Cardiac fibroblast (primary cell): ENCODE measurements at places on chromosomes 4 and X.

GRCh38 chr4:106993827-106994226 is 42.3 kb downstream of the DKK2 start:
- no peak for DNase-seq

GRCh38 chr4:19739101-19739651 is 512.5 kb upstream of the SLIT2 start:
- peak; percentile 93 for DNase-seq

DNA sequence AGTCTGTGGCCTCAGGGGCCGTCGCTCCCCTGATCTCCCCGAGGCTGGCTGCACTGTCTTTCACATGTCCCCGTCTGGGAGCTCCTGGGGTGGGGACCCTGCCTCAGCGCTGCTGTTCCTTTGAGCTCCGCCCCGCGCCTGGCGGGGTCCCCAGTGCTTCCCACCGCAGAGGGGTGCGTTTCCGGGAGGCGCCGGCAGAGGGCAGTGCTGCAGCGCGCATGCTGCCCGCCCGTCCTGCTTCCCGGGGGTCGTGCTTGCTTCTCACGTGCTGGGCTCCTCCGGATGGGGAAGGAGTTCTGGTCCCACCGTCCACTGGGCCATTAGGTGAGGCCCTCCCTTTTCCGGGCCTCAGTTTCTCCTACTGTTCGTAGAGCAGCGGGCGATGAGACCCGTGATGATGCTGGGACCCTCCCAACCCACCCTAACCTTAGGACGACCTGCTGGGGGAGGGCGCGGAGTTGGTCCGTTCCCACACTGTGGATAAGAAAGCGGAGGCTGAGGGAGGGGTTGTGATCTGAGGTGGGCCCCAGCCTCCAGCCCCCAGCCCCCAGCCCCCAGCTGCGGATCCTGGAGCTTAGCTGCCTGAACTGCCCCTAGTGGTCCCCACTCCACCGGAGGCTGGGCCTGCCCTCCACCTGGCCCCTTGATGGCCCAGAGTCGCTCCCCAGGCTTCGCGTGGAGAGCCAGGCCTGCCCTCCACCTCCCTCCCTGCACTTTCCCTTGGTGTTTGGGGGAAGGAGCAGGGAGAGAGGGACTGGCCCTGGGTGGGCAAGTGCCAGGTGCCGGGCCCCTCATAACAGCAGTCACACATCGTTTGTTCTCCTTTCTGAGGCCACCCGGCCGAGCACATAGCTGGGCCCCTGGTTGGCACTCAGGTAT is 15.3 kb downstream of the CPZ start:
- peak; percentile 7 for DNase-seq

DNA sequence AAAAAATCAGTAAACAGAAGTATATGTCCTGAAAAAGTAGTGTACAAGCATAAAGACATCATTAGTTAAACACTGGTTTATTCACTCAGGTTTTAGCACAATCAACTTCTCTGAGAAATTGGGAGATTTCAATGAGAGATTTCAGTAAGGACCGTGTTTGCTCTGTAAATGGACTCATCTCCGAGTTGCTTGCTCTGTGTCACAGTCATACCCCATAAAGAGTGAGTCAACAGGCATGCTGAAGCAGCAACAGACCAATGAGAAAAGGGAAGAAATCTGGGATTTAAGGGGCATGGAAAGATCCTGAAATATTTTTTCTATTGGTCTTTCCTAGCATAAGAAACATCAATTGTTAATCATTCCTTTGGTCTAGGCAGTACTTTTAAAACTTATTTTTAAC is 4.7 kb downstream of the GLUD2 start:
- DNase-seq, result no peak

DNA sequence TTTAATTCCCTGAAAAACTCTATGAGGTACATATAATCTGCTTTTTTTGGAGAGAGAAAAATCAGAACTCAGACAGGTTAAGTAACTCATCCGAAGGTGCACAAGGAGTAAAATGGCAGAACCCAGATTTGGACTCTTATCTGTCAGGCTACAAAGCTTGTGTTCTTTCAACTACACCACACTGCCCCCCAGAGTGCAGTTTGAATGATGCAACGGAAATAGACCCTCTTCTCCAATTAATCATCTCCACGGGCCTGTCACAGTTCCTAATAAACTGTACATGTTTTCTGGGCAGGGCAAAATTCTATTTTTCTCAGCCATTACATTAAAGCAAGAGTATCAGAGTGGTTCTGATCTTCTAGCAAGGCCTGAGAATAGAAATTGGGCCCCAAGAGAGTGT is 35.3 kb upstream of the DCX start:
- no peak for DNase-seq

DNA sequence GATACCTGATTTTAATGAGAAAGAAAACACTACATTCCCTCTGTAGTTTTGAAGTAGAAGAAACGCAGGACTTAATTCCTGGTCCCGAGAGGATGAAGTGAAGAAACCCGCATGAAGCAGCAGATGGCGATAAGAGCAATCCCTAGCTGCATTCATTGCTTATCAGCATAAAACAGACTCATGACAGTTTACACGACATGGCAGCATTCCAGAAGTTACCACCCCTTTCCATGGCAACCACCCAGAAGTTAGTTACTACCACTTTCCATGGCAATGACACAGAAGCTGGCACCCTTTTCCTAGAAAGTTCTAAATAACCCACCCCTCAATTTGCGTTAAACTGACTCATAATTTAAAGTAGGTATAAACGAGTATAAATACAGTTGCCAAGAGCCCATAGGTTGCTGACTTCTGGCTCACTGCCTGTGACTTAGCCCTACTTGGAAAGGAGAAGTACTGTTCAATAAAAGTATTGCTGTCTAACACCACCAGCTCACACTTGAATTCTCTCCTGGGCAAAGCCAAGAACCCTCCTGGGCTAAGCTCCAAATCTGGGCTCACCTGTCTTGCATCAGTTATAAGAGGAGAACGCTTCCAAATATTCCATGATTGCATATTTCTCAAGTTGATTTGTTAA is 5.5 kb upstream of the XAGE2 start:
- peak; percentile 9 for DNase-seq

- DNase-seq, result no peak
Measured at GRCh38 chr4:109111031-109111430, 191.4 kb downstream of the COL25A1 start.

GRCh38 chrX:110578270-110578669 is 217.3 kb downstream of the CHRDL1 start:
- no peak for DNase-seq

GRCh38 chr4:7411896-7412553 is 22.7 kb downstream of the PSAPL1 start:
- no peak for DNase-seq

- no peak for DNase-seq
Measured at GRCh38 chr4:164484551-164484950, 269.4 kb upstream of the SMIM31 start.

DNA sequence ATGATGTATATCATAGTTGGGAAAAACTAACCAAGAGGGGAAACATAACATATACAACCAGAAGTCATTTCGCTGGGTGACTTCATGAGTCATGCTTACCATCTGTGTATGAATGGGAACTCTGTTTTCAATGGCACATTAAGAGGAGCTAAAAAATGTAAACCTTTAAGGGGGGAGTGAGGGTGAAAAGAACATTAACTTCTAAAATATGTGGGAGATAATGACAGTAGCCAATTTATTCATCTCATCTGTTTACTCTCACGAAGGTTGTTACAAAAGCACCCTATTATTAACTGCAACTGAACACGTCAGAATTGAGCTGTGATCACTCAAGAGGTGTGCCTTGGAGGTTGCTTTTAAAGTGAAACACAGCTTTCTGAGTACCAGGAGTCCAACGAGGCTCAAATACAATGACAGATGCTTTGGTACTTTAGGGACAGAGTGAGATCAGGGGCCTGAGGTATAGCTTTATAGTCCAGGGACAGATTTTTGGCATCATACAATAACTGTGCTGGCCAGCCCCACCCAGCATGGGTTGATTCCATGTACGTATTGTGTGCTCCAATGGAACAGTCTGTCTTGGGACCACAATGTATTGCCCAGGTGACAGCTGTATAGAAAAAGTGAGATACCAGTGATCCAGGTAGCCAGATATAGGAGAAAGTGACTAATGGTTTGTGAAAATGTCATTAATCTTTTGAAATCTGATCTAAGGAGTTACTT is 107.3 kb downstream of the AMMECR1 start:
- DNase-seq, result peak; percentile 57

DNA sequence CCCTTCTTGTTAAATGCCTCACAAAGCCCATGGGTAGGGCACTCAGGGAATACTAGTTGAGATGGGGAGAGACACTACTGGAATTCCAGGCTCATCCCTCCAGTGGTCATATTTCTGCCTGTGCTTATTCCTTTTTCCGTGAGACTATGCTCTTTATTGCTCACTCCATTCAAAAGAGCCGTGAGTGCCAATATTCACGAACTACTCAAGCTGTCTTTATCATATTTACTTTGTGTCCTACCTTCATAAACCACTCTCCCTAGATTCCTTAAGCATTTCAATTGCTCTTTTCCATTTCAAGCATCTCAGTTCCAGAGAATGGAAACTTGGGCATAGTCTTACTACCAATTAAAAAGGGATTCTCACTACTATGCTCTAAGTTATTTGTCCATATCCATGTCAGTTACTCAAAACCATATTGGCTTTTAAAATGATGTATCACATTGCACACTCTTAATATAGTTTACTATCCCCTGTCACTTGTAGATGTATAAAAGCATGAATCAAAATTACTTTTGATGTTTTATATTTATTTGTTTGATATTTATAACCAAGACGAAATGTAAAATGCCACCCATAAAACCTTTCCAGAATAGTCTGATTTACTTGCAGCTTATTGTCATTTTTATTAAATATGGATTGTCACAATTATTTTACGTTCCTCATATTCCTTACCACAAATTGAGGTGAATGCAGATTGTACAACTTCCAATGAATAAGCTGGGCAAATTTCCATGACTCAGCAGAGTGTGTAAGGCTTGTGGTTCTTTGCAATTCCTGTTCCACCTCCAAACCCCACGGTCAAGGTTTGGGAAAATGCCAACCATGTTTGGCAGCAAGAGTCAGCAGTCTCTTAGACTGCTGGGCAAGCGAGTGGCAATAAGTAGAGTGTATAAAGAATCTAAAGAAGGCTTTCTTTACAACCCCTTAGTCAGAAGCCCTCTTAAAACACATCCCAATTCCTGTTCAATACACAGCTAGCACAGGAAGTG is 24.4 kb downstream of the ENOX2 start:
- peak; percentile 91 for DNase-seq

DNA sequence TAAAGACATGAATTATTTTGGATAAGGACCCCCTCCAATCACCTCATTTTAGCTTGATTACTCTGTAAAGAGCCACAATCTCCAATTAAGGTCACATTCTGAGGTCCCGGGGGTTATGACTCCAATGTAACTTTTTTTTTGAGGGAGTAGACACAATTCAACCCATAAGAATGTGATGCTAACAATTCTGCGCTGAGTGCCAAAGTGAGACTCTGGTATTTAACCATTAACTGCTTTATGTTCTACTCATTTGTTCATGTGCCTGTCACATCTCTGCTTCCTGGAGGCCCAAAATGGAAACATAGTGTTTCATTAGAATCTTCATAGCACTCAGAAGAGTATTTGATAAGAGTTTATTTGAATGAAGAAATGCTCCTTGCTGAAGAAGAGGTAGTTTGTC is 234.8 kb downstream of the CPE start:
- DNase-seq, result peak; percentile 12

GRCh38 chrX:149152941-149153340 is 352.2 kb downstream of the IDS start:
- peak; percentile 33 for DNase-seq

GRCh38 chr4:26207631-26208030 is 113.2 kb upstream of the RBPJ start:
- DNase-seq, result no peak

DNA sequence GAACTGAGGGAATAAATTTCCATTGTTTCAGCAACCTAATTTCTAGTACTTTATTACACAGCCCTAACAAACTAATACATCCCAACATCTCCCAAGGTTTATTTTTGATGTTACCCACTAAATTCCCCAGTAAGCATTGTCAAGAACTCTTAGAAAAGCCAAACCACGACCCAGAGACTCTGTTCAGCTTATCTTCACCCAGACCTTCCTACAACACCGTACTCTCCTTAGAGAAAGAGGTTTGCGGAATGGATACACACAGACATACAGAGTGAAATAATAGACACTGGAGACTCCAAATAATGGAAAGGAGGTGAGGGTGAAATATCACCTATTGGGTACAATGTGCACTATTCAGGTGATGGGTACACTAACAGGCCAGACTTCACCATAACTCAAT is 75.6 kb downstream of the LRBA start:
- no peak for DNase-seq

GRCh38 chr4:113591982-113592381 is 169.6 kb downstream of the CAMK2D start:
- DNase-seq, result peak; percentile 65

DNA sequence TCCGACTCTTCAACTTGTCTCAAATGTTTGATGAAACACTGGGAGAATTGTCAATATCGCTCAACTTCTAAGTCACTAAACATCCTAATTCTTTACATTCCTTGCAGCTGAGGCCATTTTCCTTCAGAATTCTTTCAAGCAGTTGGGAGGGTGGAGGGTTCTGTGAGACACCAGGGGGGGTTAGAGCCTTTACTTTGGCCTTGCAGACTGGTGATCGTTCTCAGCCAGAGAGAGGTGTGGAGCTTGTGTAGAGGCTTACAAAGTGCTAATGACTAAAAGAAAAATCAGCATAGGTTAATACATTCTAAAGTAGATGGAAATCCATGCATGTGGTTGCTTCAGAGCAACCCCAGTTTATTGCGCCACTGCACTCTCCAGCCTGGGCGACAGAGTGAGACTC is 21.3 kb upstream of the SOX3 start:
- peak; percentile 18 for DNase-seq

- no peak for DNase-seq
Measured at GRCh38 chr4:174537634-174538033, 15.3 kb upstream of the HPGD start.

DNA sequence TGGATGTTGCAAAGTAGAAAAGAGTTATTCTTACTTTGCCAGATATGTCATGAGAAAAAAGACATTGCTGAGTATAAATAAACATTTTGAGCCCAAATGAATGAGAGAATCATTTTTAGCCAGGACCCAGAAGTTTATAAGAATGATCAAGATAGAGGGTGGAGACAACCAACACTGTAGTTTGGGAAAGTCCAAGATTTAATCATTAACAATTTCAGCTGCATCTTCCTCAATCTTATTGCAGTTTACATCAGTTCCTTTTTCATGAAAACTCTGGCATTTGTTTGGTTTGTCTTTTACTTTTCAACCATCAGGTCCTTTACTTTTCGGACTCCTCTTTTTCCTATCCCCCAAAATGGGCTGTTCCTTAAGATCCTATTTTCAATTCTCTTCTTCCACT is 645.9 kb downstream of the ANKRD50 start:
- no peak for DNase-seq

DNA sequence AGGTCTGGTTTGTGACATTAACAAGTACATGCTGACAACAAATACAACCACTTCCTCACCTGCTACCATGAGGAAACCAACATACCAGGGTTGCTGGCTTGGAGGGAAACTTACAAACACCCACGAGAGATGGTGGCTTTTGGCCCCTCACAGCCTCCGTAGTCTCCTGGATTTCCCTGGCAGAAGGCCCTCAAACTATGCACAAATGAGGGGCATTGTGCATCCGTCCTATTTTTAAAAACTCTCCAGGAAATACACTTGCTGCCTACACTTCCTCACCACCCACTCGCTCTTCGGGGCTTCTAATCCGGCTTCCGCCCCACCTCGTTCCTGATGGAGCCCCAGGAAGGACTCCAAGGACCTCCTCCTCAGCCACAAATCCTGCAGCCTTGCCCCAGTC is 355.0 kb upstream of the GATB start:
- no peak for DNase-seq

GRCh38 chr4:80058740-80059139 is 14.3 kb downstream of the ANTXR2 start:
- no peak for DNase-seq

GRCh38 chr4:146271466-146271865 is 57.1 kb downstream of the REELD1 start:
- no peak for DNase-seq
